Stimulated activated naive CD4-positive, alpha-beta T cell treated with Interleukin-2 at 50 U/mL for 16 hours (primary cell): ENCODE measurements at places on chromosomes 11 and 22.

DNA sequence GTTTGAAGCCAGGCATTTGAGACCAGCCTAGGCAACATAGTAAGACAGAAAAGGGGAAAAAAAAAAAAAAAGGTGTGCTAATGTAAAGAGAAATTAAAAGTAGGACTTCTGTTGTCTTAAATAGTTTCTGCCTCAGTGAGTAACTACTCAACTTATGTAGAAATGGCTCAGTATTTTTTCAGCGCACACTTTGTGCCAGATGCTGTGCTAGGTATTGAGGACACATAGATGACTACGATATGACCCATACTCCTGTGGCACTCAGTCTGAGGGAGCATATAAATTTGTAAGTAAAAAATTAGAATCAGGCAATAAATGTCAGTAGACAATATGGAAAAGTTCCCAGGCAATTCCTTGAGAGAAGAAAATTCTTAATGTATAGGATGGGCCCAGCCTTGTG, 93.9 kb downstream of the YAP1 start:
- DNase-seq: no peak

- no peak for DNase-seq
Observed at GRCh38 chr22:22480940-22481339, 27.6 kb downstream of the ZNF280B start.

- no peak for DNase-seq
Observed at GRCh38 chr11:32479291-32479690, 44.0 kb upstream of the WT1 start.

- DNase-seq: no peak
Observed at GRCh38 chr11:87006035-87006434, 31.7 kb upstream of the TMEM135 start.

- DNase-seq: peak; percentile 78
Observed at GRCh38 chr22:29072193-29072978, 449 bp upstream of the KREMEN1 start.

DNA sequence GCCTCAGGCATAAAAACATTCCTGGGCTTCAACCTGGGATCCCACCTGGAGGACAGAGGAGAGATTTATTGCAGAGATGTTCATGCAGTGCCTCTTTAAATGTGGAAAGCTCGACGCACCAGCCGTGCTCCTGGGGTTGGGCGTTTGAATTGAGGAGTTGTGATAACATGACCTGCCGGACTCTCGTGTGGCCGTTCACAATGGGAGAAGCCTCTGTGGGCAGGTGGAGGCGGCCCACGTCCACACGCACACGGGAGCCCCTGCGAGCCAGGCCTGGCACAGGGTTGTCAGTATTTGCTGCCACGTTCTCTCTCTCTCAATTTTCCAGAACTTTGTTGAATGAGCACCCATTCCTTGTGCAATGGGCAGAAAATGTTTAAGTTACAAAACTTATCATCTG, 58.3 kb upstream of the PPARA start:
- no peak for DNase-seq

DNA sequence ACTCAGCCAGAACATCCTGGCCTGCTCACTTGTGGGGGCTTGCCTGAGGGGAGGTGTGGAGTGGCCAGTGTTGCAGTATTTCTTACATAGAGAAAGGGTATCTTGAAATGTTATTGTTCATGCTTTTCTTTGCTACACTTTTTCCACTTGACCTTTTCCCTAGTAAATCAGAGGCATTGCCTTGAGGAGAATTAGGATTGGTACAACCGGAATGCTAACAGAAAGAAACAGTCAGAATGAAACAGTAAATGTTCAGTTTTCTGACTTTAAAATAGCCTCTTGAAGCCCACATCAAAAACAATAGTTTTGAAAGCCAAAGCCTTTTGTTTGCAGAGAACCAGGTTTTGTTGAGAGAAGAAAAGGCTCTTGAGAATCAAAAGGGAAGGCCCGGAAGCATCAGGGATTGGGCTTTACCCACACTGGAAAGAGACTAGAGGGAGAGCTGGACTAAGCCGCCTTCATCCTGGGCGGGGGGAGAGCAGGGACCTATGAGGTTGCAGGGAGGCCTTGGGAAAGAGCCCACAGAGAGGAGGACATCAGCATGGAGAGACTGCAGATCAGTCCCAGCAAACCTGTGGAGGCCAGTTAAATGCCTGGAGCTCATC, 12.4 kb downstream of the ADM start:
- DNase-seq: no peak

- no peak for DNase-seq
Observed at GRCh38 chr11:64285885-64286800, 495 bp downstream of the GPR137 start.

DNA sequence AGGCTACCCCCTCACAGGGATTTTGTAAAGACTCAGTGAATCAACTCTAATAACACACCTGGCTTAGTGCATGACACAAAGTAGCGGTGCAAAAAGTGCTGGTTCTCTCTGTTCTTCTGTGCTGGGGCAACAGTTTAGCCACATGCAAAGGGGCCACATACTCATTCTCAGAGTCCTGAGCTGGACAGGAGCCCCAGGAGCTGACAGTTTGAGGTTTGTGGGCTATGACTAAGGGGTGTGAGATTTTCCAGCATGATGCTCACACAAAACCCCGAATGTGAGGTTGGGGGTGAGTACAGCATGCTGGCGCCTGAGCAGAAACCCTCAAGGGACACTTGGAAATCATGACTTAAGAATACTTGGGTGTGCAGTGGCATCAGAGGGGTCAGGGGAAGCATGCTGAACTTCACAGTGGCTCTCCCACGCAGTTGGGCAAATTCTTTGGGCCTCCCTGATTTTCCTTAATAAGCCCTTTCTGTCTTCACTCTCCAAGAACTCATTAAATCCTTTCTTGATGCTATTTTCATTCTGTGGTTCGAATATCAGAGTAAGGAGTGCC, 31.0 kb downstream of the TMPRSS5 start:
- no peak for DNase-seq

- DNase-seq: no peak
Observed at GRCh38 chr11:1449490-1450243, 36.9 kb downstream of the MOB2 start.

- peak; percentile 80 for DNase-seq
Observed at GRCh38 chr22:38873469-38874411, 1.7 kb upstream of the CBX6 start.

DNA sequence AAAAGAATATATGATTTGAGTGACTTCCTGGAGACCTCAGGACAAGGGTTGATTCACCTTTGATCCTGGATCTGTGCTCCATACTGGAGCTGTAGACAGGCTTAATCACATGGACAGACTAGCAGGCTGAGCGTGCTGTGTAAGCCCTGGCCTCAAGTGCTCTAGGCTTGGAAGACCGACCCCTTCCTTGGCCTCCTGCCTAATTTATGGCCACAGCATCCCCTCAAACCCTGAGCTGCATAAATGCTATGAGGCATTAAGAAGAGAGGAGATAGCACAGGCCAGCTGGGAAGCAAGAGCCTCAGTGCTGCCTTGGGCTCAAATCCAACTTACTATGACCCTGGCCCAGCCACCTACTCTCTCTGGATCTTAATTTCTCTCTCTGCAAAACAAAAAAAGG, 385.1 kb downstream of the BUD13 start:
- no peak for DNase-seq

GRCh38 chr11:114280696-114281095, 15.5 kb upstream of the NNMT start:
- DNase-seq: no peak

DNA sequence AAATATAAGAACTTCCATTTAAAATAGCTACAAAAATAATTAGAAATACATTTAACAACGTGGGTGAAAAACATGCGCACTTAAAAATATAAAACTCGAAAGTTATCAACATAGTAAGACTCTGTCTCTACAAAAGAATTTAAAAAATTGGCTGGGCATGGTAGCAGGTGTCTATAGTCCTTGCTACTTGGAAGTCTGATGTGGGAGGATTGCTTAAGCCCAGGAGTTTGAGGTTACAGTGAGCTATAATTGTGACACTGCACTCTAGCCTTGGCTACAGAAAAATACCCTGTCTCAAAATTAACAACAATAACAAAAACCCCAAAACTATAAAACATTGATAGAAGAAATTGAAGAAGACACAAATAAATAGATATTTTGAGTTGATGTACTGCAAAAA, 13.8 kb upstream of the CASP12 start:
- DNase-seq: no peak

- DNase-seq: no peak
Observed at GRCh38 chr11:65658174-65659021, 4.3 kb downstream of the RELA start.

DNA sequence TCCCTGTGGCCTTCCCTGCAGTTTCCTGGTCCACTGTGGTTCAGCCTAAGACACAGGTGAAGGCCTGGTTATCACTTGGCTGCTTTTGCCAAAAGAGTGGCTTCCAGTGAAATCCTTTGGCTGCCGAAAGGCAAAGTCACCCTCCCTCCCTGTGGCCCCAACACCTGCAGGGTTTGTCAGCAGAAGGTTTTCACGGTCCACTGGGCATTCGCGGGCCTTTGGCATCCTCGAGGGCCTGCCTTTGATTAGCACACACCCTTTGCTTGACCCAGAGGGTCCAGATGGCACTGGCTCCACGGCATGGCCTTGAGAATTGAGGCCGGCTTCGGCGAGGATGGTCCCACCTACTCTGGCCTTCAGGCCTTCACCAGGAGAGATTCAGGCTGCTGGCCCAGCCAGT, 35.3 kb downstream of the RTN4R start:
- no peak for DNase-seq

GRCh38 chr11:27280140-27280539, 82.9 kb downstream of the CCDC34 start:
- DNase-seq: no peak

GRCh38 chr22:50575426-50575941, 2.7 kb downstream of the CPT1B start:
- DNase-seq: no peak

DNA sequence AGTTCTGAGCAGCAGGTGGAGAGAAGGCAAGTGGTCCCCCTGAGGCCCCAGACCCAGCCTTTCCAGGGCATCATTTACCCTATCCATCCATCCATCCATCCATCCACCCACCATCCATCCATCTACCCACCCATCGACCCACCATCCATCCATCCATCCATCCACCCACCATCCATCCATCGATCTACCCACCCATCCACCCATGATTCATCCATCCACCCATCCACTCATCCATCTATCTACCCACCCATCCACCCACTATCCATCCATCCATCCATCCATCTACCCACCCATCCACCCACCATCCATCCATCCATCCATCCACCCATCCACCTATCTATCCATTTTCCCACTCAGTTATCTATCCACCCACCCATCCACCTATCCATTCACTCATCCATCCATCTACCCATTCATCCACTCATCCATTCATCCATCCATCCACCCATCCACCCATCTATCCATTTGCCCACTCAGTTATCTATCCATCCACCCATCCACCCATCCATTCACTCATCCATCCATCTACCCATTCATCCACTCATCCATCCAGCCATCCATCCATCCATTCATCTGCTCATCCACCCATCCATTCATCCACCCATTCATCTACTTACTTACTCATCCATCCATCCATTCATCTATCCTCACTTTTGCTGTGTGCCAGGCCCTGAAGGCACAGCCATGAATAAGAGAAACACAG, 63.4 kb downstream of the MCM5 start:
- no peak for DNase-seq

DNA sequence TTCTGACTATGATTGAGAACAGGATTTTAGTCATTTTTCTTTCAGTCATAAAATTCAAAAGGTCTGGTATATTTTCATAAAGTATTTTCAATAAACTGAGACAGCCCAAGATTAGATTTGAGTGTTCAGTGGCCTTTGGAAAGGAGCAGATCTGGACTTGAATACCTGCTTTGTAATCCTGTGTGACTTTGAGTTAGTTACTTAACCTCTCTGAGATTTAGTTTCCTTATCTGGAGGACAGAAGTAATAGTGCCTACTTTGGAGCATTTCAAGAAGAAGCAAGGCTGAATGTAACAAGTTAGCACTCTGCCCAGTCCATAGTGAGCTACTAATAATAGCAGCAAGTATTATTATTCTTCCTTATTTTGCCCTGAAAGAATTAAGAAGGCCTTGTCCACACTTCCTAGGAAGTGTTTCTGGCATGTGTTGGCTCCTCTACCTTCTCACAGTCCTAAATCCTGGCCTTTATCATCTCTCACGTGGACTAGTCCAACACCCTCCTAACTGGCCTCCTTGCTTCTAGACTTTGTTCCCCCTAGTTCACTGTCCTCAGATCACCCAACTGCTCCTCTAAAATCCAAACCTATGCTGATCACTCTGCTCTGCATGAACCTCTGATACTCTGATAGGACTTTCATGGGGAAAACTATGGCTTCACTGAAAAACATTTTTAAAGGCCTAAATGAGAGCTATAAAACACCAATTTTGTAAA, 115.8 kb downstream of the PLEKHA7 start:
- no peak for DNase-seq

- no peak for DNase-seq
Observed at GRCh38 chr11:78549624-78550409, 24.8 kb downstream of the NARS2 start.

- DNase-seq: no peak
Observed at GRCh38 chr11:123611698-123612097, 42.7 kb downstream of the SCN3B start.

- DNase-seq: no peak
Observed at GRCh38 chr22:30183861-30184278, 62.7 kb downstream of the LIF start.

DNA sequence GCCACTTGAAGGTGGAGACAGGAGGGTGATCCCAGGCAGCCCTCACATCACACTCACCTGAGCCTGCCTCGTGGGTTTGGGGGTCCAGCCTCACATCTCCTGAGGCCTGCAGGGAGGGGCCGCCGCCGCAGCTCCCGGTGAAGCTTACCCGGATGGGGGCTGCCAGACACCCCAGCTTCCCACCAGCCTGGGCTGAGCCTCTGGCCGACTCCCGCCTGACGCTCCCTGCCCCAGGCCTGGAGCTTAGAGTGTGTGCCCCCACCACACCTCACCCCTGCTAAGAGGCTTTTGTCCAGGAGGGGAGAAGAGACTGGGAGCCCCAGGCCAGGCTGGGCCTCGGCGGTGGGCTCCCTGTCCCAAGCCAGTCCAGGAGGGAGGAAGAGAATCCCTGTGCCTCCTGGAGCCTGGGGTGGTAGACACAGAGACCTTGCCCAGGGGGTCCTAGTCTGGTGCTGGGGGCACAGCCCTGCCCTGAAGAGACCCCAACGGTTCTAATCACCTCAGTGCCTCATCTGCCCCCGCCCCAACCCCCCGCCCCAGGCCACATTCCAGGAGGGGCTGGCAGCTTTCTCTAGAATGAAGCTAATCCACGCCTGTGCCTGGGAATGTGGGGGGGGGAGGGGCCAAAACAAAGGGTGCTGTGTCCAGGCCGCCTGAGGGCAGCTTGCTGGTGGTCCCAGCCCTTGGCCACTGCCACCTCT, at the start of gene SLC16A8:
Gene SLC16A8, minus strand, starts transcription at position 254 of the 701 bp plus-strand sequence. CDS start 1,311 bp downstream, outside the sequence.
- no peak for DNase-seq

DNA sequence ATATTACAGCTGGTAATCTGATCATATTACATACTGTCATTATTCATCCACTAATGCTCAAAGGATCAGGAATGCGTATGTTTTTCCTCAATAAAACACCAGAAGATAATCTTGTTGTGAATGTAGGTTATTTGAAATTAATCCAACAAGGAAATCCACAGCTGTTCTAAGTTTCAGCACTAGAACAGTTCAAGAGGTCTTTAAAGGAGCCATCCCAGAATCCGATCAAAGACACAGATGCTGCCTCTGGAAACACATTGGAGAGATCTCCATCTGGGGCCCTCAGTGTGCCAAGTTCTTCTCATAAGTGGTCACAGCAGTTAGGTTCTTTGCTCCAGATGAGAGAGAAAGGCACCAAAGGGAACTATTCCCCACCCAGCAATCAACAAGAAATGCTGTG, 1955.1 kb upstream of the RAG2 start:
- DNase-seq: no peak

- no peak for DNase-seq
Observed at GRCh38 chr11:34277171-34277570, 80.6 kb downstream of the ABTB2 start.

- DNase-seq: no peak
Observed at GRCh38 chr11:2574553-2575535, 125.0 kb downstream of the KCNQ1OT1 start.
